ENCODE measurements at places on chromosomes 11 and 22.
A peak's percentile ranks its signal among the peaks of the same experiment; 100 is the strongest.

DNA sequence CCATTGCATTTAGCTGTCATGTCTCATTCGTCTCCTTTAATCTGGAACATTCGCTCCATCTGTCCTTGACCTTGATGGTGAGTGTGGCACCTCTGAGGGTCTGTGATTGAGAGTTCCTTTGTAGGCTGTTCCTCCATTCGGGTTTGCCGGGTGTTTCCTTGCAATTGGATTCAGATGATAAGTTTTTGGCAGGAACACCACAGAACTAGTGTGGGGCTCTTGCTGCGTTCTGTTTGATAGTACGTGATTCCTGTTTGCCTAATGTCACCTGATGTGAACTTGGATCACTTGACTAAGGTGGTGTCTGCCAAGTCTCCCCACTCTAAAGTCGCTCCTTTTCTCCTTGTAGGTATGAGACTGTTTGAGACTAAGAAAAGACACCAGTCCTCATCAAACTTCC, 109.7 kb upstream of the TMEM45B start:
- DNase-seq, result no peak

- peak; percentile 45 for DNase-seq
Measured at GRCh38 chr11:74388678-74389327, 9.4 kb downstream of the PGM2L1 start.

DNA sequence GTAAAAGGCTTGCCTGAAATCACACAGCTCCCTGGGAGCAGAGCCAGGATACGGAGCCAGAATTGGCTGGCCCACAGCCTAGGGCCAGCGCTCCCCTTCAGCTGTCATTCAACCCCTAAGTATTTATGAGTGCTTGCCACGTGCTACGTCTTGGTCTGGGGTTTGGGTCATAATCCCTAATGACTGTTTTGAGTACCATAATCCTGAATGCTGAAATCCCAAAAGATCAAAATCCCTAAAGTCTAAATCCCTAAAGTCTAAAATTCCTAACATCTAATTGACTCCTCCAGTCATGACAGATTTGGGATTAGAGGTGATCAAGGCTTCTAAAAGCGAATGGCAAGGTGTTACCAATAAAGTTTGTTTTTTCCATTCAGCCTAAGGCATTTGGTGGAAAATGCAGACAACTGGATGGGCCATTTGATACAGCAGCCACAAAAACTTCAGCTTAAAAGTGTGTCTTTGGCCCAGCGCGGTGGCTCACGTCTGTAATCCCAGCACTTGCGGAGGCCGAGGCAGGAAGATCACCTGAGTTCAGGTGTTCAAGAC, 59.8 kb upstream of the PRR5 start:
- no peak for DNase-seq

GRCh38 chr11:14181121-14181520, 177.9 kb downstream of the RRAS2 start:
- DNase-seq, result no peak

DNA sequence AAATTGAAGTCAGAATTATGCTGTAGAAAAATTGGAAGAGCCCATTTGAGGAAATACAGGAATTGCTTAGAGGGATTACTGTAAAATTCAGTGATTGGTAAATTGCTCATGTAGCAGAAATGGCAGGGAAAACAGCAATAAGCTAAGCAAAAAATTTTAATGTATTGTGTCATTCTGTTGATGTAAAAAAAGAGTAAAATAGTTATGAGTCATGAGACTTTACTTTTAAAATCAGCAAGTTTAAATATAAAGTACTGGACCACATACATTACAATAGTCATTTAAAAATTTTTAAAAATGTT, 10.4 kb downstream of the PDHX start:
- DNase-seq, result no peak

DNA sequence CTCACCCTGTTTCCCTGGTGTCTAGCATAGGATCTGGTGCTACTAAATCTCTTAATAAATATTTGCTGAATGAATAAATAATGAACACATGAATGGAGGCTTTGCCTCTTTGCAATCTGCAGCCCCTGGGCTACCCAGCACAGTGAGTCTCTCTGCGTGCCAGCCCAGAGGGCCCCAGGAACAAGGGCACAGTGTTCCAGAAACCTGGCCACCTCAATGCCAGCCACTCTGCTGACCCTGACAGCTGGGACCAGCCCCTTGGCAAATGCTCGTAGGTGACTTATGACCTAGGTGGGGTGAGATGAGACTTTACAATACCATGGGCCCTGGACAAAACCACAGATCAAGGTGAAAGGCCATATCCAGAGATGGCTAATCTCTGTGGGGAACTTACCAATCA, 31.6 kb downstream of the UQCR10 start:
- DNase-seq, result no peak

DNA sequence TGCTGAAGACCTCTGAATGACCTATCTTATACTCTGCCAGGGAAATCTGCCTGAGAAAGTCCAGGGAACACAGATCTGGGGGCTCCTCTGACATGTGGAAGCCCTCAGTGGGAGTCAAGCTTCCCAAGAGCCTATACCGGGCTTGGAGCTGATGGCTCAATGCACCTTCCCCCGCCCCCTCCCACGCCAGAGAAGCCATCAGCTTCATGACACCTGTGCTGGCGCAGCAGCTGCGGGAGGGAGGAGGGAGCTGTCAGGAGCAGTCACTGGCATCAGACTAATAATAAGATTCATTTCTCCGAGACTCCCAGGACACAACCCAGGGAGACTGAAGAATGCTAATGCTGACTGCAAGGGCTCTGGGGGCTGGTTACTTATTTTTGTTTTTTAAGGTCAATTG, 47.8 kb downstream of the SPATA19 start:
- DNase-seq, result no peak
